NCI-H187 (cell line): ENCODE measurements at places on chromosomes 2 and 18.

- no peak for DNase-seq
Observed at GRCh38 chr18:32450026-32450691, 20.5 kb downstream of the GAREM1 start.

- DNase-seq, result no peak
Observed at GRCh38 chr18:44195394-44196140, 485.1 kb upstream of the SETBP1 start.

DNA sequence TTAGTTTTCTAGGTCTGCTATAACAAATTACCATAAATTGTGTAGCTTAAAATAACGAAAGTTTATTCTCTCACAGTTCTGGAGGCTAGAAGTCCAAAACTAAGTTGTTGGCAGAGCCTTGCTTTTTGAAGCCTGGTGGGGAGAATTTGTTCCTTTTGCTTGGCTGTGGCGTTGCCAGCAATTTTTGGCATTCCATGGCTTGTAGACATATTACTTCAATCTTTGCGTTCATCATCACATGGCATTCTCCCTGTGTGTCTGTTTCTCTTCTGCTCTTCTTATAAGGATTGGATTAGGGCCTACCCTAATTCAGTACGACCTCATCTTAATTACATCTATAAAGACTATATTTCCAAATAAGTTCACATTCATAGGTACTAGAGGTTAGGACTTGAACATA is 217.7 kb downstream of the MBD5 start:
- DNase-seq, result no peak

GRCh38 chr2:68907920-68908253 is 36.7 kb upstream of the BMP10 start:
- no peak for DNase-seq

DNA sequence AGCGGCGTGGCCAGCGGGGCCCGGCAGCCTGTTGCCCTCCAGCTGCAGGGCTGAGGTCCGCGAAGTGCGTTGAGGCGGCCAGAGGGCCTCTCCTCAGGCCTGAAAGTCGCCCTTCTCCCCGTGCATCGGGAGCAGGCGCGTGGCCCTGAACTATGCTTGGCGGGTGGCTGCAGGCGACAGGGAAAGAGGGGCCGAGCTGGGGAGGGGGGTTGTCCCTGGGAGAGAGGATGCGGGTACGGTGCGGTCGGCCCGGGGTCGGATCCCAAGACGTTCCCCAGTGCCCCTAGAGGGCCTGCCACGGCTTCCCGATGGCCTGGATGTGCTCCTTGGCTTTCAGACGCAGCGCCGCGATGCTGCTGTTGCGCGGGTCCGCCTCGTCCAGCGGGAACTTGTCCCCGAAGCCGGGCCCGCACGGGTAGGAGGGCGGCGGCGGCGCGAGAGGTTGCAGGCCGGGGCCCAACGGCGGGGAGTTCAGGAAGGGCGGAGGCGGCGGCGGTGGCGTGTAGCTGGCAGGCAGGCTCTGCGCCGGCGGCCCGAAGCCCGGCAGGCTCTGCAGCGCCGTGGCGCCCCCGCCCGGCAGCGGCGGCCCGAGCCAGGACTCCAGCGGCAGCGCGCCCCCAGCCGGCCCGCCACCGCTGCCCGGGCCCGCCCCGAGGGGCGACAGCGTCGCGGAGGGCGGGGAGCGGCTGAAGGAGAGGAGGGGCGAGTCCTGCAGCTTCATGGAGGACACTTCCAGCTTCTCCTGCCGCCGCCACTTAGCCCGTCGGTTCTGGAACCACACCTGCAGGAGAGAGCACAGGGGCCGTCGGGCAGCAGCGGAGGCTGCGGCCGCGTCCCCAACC is 4.3 kb downstream of the RAX start:
- no peak for DNase-seq

GRCh38 chr2:21559351-21559750 is 435.6 kb downstream of the TDRD15 start:
- DNase-seq, result no peak

DNA sequence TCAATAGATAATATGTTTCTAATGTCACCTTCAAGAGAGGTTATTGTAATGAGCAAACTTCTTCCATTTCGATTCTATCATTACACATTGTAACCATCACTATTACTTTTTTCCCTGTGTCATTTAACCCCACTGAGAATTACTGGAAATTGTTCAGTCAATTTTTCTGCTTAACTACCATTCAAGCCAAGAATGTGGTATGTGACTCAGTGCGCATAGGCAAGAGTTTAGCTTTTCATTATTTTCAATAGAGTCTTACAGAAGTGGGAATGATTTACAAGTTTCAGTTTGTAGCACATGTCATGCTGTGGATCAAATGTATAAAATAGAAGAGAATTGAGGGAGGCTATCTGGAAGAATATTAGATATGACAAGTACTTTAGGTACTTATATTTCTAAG is 34.3 kb upstream of the PIEZO2 start:
- DNase-seq, result no peak

DNA sequence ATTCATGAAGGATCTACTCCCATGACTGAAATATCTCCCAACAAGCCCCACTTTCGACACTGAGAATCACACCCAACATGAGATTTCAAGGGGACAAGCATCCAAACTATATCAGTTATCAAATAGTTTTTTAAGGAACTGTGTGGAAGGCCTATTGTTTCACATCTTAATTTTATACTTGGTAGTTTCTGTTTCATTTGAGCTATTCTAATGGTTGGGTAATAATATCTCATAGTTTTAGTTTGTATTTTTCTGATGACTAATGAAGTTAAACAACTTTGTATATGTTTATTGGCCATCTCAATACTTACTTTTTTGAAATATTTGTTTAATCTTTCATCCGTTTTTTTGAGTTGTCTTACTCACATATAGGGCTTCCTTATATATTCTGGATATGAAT is 135.0 kb downstream of the SCG2 start:
- no peak for DNase-seq

- no peak for DNase-seq
Observed at GRCh38 chr2:86224645-86225355, 25.5 kb downstream of the MRPL35 start.

- no peak for DNase-seq
Observed at GRCh38 chr2:16487686-16488085, 177.9 kb downstream of the CYRIA start.

- DNase-seq, result no peak
Observed at GRCh38 chr2:134479696-134480330, 225.9 kb downstream of the MGAT5 start.

DNA sequence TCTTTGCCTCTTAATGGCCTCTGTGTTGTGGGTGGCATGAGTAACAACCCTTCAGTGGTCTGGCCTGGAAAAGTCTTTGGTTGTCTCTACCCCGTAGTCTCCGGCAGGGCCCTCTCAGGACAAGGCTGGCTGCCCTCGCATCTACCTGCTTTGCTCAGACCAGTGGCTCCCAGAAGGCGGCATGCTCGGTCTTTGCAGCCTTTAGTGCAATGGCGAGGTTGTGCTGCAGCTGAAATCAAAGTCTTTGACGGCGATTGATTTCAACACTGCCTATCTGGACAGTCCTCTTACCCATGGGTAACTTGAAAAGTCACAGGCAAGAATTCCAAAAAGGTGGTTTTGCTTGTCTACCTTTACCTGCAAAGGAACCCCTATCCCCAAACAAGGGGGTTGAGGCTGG is 95.9 kb downstream of the ALPK2 start:
- DNase-seq, result no peak

DNA sequence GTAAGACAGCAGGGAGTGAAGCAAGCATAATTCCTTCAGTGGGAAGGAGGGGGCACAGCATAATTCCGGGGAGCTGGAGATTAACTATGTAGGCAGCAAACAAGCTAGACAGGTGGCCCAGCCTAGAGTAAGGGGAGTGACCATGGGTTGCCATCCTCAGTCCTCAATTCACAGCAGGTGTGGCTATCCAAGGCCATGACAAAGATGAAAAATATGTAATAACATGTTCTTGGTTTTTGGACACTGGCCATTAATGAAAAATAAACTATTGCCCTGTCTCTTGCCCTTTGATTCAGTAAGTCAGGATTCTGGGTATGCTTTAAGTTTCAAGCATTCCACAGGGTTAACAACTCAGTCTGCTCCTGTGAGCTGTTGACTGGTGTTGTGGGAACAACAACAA is 65.0 kb downstream of the CYP1B1 start:
- no peak for DNase-seq

DNA sequence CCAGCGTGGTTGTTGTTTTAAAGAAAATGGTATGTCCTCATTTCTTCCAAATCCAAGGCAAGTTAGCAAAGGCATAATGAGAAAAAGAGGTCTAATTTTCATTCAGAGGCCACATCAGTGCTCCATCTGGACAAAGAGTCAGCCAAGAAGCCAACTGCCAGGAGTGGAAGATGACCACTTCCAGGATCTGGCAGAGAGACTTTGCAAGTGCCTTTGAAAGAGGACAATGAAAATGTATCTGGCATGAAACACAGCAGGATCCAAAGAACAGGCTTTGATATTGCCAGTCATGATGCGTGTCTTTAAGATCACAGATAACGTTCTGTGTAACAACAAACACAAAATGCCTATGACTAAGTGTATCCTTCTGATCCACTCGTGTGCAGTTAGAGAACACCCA is 82.8 kb downstream of the AFF3 start:
- no peak for DNase-seq

- peak; percentile 44 for DNase-seq
Observed at GRCh38 chr18:3585656-3586509, 135.9 kb downstream of the TGIF1 start.

DNA sequence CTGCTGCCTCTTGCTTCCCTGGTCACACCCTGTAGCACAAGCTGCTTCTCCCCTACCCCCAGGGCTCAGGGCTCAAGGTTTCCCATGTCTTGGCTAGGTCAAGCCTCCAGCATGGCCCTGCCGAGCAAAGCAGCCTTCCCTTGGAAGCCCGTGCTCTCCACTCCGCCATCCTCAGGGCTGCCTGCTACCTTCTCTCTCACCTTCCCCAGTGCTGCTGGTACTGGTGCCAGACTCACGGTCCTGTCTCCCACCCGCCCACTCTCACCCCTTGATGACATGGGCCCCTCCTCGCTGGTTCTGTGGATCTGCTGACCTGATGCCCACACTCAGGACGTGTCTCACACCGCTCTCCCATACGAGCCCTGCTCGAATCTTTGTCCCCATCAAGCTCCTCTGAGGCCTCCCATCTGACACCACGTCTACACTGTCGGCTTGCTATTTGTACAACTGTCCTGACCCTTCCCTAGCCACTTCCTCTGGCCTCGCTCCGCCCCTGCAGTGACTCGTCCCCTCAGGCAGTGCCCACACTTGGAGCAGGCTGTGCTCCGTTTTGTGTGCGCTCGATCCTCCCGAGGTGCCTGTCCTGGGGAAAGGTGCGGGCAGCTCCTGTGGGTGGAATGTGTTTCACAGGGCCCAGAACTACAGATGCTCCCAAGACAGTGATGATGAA is 49.9 kb downstream of the ZAP70 start:
- no peak for DNase-seq

DNA sequence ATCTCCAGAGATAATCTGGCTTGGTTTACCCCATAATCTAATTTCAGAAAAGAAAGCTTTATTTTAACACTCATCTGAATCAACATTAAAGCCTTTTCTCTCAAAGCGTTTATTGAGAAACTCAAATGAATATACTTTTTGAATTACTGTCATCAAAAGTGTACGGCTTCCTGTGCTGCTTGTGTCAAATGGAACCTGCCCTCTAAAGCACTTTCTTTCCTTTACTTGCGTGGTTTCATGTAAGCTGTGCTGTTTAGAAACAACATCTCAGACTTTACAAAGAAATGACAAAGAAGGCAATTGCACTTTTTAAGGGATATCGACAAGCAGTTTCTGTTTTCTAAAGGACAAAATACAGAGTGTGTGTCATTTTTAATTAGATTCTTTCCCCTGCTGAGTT is 35.1 kb downstream of the CYBRD1 start:
- no peak for DNase-seq

DNA sequence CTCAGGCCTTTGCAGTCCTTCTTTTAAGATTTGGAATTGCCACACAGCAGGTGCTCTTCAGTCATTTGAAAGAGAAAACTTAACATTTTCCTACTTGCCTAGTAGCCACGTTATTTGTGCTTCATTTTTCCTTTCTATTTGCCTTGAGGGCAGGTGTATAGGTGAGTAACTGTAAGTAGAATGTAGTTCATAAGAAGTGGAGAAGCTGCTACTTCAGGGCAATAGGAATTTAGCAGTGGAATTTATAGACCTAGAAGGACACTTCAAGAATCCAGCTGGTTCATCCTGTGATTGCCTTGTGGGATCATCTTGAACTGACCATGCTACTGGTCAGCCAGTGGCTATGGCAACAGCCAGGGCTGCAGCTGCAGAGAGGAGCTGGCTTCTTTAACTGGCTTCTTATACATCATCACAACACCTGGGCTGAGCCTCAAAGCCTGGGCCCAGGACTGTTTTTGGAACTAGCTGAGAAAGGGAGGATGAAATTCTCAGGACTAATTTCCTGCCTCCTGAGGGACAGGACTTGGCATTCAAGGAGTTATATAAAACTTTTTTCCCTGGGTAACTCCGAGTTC is 5.1 kb upstream of the LANCL1 start:
- no peak for DNase-seq

GRCh38 chr2:191566344-191566743 is 111.6 kb upstream of the NABP1 start:
- DNase-seq, result no peak

- DNase-seq, result no peak
Observed at GRCh38 chr2:229851870-229852269, 69.9 kb downstream of the TRIP12 start.

GRCh38 chr2:177604271-177605065 is 211.9 kb downstream of the AGPS start:
- no peak for DNase-seq

GRCh38 chr18:136433-136832 is 21.9 kb upstream of the USP14 start:
- DNase-seq, result no peak

- no peak for DNase-seq
Observed at GRCh38 chr2:166304656-166305055, 71.1 kb downstream of the SCN9A start.
